ENCODE measurements at places on chromosomes 1 and 21. TPM values are rescaled to one million over a fixed set of nuclear protein-coding genes. Genes with fewer than 3 reads are reported as not detected.

The MAP3K21 gene
- 4.2 TPM for total RNA-seq

GRCh38 chr1:82901561-82901960 lies 1097.4 kb downstream of the TTLL7 start:
- DNase-seq = no peak

The ERICH3 gene
- total RNA-seq = not detected

The RPTN gene
- total RNA-seq = not detected

GRCh38 chr1:31706384-31707058 lies 2.7 kb upstream of the COL16A1 start:
- DNase-seq = no peak
